ENCODE measurements at places on chromosomes 4 and X.

- DNase-seq: no peak
Observed at GRCh38 chr4:86054286-86055032, 305.4 kb downstream of the MAPK10 start.

DNA sequence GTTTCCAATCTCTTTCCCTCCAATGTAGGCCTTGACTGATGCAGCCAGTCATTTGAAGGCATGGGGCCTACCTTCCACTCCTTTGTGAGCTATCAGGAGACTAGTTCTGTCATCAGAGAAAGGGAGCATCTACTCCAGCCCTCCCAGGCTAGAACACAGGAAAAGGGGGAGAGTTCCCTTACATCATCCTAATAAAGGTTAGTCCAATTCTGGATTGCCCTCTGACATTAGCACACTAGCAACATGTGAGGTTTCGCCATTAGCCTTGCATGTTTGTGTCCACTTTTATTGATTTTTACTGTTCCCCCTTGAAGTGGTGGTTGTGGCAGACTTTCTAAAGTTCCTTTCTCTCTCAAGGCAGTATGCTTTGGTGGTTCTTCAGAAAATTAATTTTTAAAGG, 67.3 kb downstream of the ZFX start:
- no peak for DNase-seq

DNA sequence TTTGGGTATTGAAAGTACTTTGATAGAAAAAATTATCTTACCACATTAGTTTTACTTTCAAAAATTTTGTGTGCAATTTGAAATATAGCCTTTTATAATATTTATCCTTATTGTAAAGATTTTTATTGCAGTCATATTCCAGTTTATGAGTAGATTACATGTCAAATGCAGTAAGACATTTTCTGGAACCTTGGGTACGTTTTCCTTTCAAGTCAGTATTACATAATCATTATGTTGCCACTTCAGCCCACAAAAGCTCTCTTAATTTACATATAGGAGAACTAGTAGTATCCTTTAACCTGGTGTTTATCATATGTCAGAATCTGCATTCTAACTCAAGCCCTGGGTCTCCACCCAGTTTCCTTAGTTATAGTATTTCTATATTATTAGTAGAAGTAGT, 98.5 kb downstream of the CENPC start:
- no peak for DNase-seq

DNA sequence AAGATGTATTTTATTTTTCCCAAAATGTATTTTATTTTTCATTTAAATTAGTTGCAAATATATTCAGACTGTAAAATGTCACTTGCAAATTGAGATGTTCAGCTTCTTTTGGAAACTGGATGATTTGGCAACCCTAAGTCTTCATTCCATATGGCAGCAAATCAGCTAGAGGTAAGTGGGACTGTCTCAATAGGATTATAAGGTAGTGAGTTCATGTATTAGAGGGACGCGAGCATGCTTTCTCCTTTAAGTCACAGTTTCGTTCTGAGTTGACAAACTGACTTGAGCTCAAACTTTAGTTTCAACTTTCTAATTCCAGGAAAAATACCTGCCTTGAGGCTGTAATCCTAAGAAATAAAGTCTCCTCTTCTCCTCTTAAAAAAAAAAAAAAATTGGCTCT, 44.2 kb upstream of the TMEM131L start:
- DNase-seq: no peak

- no peak for DNase-seq
Observed at GRCh38 chrX:41468647-41469323, 21.6 kb downstream of the NYX start.

GRCh38 chrX:137424679-137425078, 141.2 kb upstream of the ZIC3 start:
- no peak for DNase-seq

GRCh38 chr4:145818011-145818410, 120.6 kb downstream of the ZNF827 start:
- DNase-seq: no peak

DNA sequence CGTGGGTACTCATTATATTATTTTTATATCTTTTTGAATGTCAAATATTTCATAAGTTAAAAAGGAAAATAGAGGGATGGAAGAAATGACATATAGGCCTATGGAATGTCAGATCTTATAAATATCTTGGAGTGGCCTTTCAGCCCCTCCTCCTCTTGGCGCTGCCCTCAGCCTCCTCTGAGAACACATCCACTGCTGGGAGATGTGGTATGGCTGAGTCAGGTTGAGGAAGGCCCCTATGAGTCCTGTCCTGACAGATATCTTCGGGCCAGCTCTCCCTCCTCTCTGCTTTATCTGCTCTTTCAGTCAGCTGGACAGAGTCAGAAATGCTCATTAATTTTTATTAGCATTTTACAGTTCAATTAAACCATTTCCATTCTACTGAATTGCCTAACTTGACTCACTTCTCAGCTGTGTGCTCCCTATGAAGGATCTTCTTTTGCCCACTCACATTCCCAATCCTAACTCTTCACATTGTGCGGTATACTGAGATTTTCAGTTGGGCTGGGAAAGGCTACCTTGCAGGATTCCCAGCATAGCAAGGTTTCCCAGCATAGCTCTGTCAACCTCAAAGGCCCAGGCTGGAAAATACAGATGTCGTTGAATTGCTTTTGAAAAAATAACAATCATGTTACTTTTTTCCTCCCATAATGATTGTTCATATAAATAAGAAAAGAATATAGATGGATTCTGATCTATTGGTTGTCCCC, 128.0 kb downstream of the ARHGEF9 start:
- DNase-seq: no peak

DNA sequence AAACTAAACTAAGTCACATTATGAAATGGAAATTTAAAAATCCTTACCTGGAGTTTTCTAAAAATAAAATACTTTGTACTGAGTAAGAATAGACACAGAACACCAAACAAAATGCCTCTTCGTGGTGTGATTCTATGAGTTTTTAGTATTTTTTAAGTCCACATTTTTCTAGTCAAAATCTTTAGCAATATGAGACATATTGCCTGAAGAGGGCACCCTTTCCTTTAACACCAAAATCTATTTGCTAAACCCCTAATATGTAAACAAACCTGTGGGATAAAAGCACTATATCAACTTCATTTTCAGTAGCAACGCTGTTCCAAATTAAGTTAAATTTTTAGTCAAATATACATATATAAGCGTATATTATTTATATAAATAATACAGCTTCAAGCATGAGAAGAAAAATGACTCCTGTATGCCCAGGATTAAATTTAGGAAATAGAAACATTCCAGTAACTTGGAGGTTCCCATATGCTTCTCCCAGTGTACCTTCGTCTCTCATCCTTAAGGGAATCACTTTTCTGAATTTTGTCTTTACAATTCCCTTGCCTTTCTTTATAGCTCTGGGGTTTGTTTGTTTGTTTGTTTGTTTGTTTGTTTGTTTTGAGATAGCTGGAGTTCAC, 23.0 kb upstream of the PGM2 start:
- peak; percentile 65 for DNase-seq

DNA sequence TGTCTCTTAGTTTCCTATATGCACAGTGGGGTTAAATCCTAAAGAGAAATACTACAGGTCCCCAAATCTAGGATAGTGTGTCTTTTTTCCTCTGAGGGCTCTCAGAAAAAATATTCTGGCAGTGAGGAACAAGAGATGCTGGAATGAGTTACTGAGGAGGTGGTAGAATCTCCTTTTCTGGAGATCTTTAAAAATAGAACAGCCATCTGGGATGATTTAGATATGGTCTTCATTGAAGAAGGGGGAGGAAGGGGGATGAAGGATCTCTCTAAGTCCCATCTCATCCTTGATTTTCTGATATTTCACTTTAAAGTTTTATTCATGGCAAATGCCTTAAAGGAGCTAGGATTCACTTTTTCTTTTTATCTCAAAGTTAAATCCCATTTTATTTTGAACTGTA, 235.0 kb downstream of the MAML3 start:
- no peak for DNase-seq

- DNase-seq: peak; percentile 72
Observed at GRCh38 chr4:40856840-40857362, 107.1 kb downstream of the NSUN7 start.

GRCh38 chr4:55359397-55359916, 13.4 kb downstream of the SRD5A3 start:
- DNase-seq: no peak

GRCh38 chrX:45322382-45322781, 121.7 kb upstream of the DIPK2B start:
- DNase-seq: peak; percentile 34

GRCh38 chrX:78822157-78822690, 74.7 kb downstream of the LPAR4 start:
- no peak for DNase-seq

GRCh38 chr4:53459548-53459947, 82.1 kb downstream of the FIP1L1 start:
- DNase-seq: no peak

GRCh38 chr4:171235521-171235920, 577.7 kb upstream of the GALNTL6 start:
- DNase-seq: peak; percentile 45

DNA sequence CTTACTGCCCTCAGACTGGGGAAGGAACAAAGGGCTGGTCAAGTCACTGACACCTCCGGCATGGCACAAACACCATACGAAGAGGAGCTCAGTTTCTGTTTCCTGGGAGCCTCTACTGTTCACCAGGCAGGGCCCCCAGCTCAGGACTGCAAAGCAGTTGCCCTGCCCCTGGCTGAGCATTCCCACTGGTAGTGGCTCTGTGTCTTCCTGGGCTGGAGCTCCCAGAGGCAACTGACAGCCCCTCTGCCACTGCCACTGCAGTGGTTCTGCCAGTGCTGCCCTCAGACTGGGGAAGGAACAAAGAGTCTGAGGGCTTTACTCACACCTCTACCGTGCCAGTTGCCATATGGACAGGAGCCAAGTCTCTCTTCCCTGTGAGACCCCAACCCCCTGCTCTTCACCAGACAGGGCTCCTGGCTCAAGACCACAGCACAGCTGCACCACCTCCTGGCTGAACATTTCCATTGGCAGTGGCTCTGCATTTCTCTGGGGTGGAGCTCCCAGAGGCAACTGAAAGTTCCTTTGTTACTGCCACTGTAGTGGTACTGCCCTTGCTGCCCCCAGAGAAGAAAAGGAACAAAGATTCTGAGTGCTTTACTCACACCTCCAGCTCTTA, 67.9 kb downstream of the SMARCA5 start:
- no peak for DNase-seq

DNA sequence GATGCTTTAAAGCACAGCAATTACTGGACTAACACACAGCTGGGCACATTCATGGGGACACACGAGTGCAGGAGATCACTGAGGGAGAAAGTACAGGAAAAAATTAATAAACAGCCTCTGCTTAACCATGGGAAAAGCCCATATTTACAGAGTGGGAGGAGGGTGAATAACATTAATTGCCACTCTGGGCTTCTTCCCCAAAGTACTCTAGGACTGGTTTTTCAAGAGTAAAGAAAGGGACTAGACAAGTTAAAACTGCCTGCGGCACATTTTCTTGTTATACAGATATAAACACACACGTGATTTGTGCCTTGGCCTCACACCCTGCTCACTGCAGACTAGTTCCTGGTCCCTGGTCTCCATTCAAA, 179.7 kb upstream of the TET2 start:
- DNase-seq: peak; percentile 68

GRCh38 chrX:41273638-41274037, 60.3 kb upstream of the DDX3X start:
- DNase-seq: no peak

DNA sequence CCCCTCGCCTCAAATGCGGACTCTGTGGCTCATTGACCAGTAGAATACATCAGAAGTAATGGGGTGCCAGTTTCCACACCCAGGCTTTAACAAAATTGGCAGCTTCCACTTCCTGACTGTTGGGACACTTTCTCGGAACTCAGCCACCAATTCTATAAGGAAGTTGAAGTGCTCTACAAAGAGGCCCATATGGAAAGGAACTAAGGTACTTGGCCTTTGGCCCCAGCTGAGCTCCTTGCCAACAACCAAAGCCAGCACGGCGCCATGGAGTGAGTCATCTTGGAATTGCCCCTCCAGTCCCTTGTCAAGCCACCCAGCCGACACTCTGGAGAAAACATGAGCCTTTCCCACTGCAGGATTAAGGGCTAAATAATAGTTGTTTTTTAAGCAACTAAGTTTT, 262.2 kb upstream of the INTU start:
- no peak for DNase-seq

DNA sequence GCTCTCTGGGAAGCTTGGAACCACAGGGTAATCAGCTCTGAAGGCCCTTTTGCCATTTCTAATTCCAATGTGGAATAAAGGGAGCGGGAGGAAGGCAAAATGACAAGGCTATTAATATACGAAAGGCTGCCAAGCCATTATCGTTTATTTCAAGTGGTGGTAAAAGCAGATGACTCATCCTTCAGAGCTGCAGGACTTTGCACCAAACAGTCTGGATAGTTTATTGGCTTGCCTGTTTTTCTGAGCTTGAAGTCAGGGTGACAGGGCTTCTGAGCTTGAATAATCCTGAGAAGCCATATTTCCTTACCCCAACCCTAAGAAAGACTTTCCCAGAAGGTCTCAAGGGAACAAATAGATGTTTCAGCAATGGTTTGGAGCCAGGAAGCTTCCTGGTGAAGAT, 7.7 kb upstream of the GABRE start:
- DNase-seq: no peak

DNA sequence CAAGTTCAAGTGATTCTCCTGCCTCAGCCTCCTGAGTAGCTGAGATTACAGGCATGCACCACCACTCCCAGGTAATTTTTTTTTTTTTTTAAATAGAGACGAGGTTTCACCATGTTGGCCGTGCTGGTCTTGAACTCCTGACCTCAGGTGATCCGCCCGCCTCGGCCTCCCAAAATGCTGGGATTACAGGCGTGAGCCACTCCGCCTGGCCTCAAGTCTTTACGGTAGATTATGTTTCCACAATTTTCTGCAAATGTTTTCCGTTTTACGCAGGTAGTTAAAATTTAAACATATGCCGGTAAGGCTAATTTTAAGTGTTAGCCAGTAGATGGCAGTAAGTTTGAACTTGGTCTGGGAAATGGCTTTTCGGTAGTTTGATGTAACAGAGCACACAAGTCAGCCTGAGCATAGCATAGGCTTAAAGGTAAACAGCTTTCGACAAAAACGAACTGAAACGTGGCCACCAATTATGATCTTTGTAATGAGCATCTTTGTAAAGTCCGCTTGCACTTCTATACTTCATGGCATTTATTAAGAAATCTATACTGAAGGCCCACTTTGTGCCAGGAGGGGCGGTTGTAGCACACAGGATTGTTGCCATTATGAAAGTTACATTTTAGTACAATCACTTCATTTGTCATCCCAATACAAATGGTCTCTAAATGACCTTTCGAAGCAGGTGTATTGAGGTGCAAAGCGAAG, 31.1 kb downstream of the CCKAR start:
- DNase-seq: peak; percentile 60

DNA sequence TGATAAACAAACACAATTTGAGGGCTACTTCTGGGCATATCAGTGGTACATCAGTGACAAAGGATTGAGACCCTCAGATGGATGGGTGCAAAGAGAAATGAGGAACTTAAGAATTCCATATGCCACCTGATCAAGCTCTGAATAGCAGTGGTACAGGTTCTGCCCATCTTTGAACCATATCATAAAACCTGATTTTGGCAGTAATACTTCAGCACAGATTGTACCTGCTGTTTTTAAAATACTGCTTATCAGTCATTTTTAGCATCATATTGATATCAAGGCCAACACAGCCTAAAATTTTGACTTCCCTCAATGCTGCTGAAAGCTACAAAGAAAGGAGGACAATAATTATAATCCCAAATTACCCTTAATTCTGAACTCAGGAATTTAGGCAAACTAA, 41.5 kb downstream of the ANK2 start:
- DNase-seq: no peak
